ENCODE measurements at places on chromosomes 4 and X. TPM values are rescaled to one million over a fixed set of nuclear protein-coding genes. Genes with fewer than 3 reads are reported as not detected.
A peak's percentile ranks its signal among the peaks of the same experiment; 100 is the strongest.

- peak; percentile 73 for DNase-seq
Observed at GRCh38 chrX:78658845-78659744, at the start of gene RTL3. TSS of gene RTL3 (minus strand) at chrX:78659328. CDS start at chrX:78658420, 908 bp downstream.

GRCh38 chrX:46758163-46758955, 559 bp downstream of the SLC9A7 start:
- peak; percentile 10 for DNase-seq

GRCh38 chr4:181950372-181951127, 292.7 kb upstream of the TENM3 start:
- DNase-seq = no peak

GRCh38 chr4:186472948-186473347, 82.4 kb downstream of the MTNR1A start:
- peak; percentile 52 for DNase-seq

DNA sequence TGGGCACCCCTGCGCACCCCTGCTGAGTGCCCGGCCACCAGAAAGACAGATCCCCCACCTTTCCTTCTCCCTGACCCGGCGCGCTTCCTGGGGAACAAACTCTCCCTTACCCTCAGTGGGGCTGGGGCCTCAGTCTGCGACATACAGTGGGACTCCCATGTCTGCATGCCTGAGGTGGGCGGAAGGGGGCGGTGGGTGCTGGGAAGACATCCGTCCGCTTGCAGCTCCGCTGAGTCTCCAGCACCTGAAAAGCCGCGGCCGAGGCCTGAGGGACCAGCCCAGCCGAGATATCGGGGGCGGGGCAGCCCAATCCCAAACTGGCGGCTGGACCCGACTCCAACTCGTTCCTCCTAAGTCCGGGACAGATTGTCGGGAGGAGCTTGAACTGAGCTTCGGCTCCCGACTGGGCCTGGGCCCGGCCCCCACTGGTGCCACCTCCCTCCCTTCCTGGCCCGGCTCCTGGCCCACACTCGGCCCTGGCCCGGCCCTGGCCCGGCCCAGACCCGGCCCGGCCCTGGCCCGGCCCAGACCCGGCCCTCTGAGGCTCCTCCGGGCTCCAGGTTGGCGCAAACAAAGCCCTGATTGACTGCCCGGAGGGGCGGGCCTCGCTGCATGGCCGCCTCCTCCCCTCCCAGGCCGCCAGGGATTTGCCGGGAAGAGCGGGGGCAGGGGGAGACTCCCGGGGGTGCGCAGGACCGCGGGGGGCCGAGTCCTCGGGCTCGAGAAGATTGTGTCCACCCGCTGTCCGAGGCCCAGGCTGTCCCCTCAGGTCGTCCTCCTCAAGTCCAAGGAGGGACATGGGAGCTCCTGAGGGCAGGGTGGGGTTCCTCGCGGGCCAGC, 877 bp upstream of the SLC16A2 start:
- DNase-seq = peak; percentile 70

DNA sequence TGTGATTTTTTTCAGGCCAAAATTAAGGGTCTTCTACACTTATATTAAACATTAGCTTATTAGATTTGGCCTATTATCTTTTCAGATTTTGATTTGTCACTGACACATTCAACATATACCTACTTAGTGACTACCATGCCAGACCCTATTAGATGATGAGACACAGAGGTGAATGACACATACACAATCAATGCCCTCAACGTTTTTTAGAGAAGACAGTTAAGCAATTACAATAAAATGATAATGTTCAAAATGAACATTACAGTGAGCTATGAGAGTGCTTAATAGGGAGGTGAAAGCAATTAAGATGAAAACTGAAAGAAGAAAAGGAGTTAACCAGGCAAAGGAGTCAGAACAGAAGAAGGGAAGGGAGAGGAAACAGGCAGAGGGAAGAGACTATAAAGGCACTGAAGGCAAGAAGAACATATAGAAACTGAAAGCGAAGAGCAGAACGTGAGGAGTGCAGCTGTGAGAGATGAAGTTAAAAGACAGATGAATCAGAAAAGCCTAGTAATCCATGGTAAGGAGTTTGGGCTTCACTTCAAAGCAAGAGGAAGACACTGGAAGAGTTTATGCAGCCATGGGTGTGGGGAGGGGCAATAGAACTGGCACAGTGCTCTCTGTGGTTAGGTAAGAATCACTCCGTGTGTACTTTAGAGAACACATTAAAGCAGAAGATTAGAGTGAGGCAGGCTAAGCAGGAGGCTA, 119.0 kb downstream of the REELD1 start:
- peak; percentile 87 for DNase-seq

DNA sequence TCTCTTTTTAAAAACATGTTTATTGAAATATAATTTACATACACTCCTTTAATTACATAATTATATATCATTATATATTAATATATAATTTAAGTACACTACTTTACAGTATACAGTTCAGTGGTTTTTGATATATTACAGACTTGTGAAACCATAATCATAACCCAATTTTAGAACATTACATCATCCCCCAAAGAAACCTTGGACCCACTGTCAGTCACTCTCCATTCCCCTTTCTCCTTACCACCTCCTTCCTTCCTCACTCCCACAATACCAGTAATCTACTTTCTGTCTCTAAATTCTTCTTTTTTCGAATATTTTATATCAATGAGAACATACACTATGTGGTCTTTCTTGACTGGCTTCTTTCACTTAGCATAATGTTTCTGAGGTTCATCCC, 17.9 kb upstream of the EXOSC9 start:
- no peak for DNase-seq

GRCh38 chr4:95114521-95114920, 356.8 kb downstream of the BMPR1B start:
- peak; percentile 65 for DNase-seq

Gene VAMP7
- 37.5 TPM for total RNA-seq

Gene PGAM4
- not detected for total RNA-seq

Gene WDFY3
- total RNA-seq = 23.1 TPM

Gene ATP2B3
- not detected for total RNA-seq

Gene RAB41
- total RNA-seq = not detected

Measured in PC-3 (cell line).